ENCODE measurements at places on chromosomes 16 and 17. TPM values are rescaled to one million over a fixed set of nuclear protein-coding genes. Genes with fewer than 3 reads are reported as not detected.

Gene RHBDF1
- total RNA-seq = 1.2 TPM

Gene HS3ST3A1
- 1.2 TPM for total RNA-seq

DNA sequence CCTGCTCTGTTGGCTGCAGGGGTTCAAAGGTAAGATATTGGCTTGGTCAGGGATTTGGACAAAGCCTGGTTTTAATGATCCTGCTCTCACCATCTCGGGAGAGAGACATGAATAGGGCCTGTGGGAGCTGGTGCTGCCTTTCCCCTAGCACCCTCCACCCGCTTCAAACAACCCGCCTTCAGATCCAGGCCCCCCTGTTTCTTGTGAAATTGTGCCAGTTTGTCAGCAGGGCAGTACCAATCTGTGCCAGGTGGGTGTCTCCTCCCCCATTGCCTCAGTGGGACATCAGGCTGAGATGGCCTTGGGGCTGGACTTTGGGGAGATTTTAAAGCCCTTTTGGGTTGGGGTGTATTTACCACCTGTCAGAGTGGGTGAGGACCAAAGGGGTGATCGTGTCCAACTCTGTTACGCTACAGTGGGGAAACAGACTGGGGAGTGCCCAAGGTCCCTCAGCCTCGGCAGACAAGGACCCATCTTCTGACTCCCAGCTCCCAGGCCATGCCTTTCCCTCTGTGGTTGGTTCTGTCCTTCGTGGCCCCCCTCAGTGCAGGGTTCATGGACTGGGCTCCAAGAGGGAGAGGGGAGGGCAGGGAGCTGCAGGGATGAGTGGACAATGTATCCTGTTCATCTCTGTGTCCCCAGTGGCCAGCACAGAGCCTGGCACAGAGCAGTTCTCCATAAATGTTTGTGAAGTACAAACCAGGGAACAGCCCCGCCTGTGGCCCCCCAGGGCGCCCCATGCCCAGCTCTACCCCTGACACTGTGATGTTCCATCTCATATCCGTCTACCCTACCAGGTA is 3.3 kb downstream of the ARHGAP23 start:
- H3K4me3 ChIP-seq = no peak overlapping the region
- H3K27me3 ChIP-seq = peaks cover 18% of the 10 kb centered on the region
- no peak overlapping the region for H3K27ac ChIP-seq
- H3K4me1 ChIP-seq = peaks cover 5% of the 10 kb centered on the region

GRCh38 chr17:71741836-71742235 is 379.0 kb upstream of the SOX9 start:
- H3K4me3 ChIP-seq = no peak overlapping the region
- H3K36me3 ChIP-seq = no peaks in the 10 kb centered on the region
- H3K27ac ChIP-seq = no peak overlapping the region
- no peaks in the 10 kb centered on the region for H3K27me3 ChIP-seq

DNA sequence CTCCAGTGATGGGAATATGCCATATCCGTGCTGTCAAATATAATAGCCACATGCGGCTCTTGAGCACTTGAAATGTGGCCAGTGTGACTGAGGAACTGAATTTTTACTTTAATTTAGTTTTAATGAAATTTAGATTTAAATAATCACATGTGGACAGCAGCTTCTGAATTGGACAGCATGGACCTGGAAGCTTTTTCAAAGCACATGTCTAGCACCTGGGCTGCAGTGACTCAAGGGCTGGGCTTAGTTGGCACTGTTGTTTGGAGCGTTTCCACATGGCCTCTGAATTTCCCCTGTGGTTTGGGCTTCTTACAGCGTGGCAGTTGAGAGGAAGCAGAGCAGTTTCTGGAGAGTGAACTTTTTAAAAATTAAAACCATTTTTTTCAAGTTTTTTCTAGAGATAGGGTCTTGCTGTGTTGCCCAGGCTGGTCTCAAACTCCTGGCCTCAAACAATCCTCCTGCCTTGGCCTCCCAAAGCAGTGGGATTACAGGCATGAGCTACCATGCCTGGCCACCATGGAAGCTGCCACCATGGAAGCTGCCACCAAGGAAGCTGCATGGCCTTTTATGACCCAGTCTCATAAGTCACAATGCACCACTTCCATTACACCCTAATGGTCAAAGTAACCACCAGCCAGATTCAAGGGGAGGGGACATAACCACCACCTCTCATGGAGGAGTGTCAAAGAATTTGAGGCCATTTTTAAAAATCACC is 6.7 kb upstream of the TOB1 start:
- H3K4me1 ChIP-seq = peaks cover 29% of the 10 kb centered on the region
- peaks cover 32% of the 10 kb centered on the region for H3K27me3 ChIP-seq
- DNase-seq = no peak
- no peak overlapping the region for H3K4me3 ChIP-seq
- no peak overlapping the region for H3K27ac ChIP-seq

DNA sequence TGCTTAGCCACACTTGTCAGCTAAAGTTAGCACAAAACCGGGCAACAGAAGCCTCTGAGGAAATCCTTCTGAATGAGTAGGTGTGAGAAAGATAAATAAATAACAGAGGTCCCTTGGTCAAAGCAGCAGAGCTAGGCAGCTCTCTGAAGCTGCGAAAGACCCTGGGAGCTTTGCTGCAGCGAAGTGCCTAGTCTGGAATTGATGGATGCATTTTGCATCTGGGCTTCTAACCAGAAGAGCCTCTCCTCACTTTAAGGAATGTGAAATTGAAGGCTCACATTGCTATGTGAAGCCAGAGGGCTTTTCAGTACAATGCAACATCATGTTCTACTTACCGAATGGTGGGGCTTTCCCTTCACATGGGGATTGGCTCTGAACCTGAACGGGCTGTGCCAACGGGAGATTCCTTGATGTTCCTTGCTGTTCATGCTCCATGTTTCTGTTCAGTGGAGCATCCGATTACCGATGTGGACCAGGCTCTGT is 274.6 kb downstream of the HS3ST3B1 start:
- H3K27me3 ChIP-seq = no peaks in the 10 kb centered on the region
- no peak for DNase-seq
- H3K27ac ChIP-seq = no peak overlapping the region
- H3K4me3 ChIP-seq = no peak overlapping the region
- no peaks in the 10 kb centered on the region for H3K4me1 ChIP-seq
